A549 (cell line): ENCODE measurements at places on chromosomes 11 and 22. TPM values are rescaled to one million over a fixed set of nuclear protein-coding genes. Genes with fewer than 3 reads are reported as not detected.
A peak's percentile ranks its signal among the peaks of the same experiment; 100 is the strongest.

Gene OR4C11
- not detected in 3 replicates for polyA plus RNA-seq

Gene EIF4G2
- 901 to 1,145 TPM (median 938 TPM) in 3 replicates for polyA plus RNA-seq

Gene CASP5
- not detected in 3 replicates for polyA plus RNA-seq

DNA sequence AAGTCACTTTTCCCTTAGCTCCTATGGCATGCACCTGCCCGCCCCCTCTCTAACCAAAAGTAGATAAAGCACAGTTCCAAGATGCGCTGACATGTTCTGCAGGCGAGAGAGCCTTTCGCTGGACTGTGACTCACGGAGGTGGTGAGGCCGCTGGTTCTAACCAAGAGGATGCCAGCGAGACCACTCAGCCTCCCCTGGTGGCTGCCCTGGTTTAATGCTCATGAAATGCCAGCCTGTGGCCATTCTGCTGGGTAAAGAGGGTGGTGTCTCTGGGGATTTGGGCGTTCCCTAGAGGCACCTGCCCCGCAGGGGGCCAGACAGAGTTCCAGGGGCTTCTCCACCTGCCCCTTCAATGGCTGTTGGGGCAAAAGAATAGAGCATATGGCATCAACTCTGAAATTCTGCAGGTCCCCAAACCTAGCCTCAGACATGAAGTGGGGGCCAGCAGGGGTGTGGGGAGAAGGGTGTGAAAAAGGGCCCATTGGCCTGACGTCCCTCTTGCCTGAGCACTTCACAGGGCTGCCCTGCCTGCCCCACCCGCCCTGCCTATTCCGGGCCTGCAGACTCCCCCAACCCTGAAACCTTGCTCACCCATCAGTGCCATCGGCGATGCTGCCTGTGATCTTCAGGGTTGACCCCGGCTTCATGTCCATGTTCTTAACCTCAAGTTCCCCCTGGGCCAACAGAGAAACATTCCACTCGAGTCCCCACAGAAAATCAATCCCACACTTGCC lies 8.5 kb downstream of the LGALS2 start:
- DNase-seq: peak; percentile 57

Gene CABP2
- polyA plus RNA-seq: not detected in 3 replicates

Gene SAA4
- polyA plus RNA-seq: not detected in 3 replicates

Gene C11orf65
- 0.16 to 0.38 TPM (median 0.19 TPM) in 3 replicates for polyA plus RNA-seq
